ENCODE measurements at places on chromosomes 16 and 17.

DNA sequence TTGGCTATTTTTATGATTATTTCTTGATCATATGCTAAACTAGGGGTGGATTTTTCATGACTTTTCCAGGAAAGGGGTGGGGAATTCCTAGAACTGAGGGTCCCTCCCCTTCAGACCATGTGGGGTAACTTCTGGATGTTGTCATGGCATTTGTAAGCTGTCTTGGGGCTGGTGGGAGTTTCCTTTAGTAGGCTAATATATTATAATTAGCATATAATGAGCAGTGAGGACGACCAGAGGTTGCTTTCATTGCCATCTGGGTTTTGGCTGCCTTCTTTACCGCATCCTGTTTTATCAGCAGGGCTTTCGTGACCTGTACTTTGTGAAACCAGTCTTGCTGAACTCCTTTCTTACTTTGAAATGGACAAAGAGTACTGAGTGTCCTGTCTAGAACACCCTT, 40.4 kb upstream of the ABCA5 start:
- no peak for DNase-seq

GRCh38 chr17:35087731-35088355, 24.3 kb upstream of the RFFL start:
- no peak for DNase-seq

GRCh38 chr17:81966343-81967243, 5.6 kb upstream of the NOTUM start:
- DNase-seq, result no peak

DNA sequence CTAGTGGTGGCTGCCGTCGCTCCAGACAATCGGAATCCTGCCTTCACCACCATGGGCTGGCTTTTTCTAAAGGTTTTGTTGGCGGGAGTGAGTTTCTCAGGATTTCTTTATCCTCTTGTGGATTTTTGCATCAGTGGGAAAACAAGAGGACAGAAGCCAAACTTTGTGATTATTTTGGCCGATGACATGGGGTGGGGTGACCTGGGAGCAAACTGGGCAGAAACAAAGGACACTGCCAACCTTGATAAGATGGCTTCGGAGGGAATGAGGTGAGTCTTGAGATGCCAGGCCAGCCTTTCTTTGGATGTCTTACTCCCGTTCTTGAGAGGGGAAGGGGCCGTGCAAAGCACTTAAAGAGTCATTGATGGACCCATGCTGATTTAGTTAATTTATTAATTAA, 16.1 kb downstream of the ARSG start:
- no peak for DNase-seq

- no peak for DNase-seq
Measured at GRCh38 chr17:71402661-71403141, 718.1 kb upstream of the SOX9 start.

DNA sequence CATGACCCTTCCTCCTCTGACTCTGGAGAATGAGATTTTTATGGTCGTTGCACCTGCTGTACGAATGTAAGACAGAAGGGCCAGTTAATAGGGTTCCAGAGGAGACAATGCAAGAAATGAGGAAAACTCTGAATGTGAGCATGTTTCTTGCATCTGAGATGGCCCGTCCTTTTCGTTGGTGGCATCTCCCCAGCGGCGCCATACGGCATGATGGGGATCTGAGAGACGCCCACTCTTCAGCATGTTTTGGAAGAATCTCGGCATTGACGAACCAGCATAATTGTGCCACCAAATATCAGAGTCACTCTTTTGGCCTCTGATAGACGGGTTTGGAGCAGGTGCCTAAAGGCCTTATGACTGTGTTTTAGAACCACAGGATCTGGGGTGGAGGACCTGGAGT, 126.5 kb upstream of the RCVRN start:
- no peak for DNase-seq

GRCh38 chr16:23186171-23186570, 3.6 kb downstream of the SCNN1G start:
- no peak for DNase-seq

- no peak for DNase-seq
Measured at GRCh38 chr17:58539698-58540097, 25.3 kb upstream of the MTMR4 start.

DNA sequence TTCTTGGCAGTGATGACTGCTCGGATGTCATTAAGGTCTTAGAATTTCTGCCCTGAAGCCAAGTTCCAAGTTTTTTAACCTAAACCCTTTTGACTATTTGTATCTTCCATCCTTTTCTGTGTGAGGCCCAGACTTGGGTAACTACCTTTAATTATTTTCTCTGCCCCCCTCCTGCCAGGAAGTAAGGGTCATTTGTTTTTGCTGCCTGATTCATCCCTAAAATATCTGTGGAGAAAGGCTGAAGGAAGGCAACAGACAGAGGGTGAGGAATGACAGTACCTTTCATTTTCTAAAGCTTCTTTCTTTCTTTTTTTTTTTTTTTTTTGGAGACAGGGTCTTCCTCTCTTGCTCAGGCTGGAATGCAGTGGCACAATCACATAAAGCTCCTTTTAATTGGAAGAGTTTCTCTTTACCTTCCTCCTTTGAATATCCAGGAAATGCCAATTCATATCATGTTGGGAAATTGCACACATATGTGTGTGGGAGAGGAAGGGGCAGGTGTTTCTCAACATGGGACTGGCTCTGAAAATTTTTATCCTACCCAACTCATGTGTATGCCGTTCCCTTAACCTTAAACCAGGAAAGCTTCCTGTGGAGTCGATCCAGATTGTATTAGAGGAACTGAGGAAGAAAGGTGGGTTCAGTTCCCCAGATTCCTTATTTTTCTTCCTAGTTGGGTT, 957 bp downstream of the VPS25 start:
- DNase-seq, result no peak

- DNase-seq, result no peak
Measured at GRCh38 chr17:58332778-58333735, 4.5 kb upstream of the TSPOAP1 start.

DNA sequence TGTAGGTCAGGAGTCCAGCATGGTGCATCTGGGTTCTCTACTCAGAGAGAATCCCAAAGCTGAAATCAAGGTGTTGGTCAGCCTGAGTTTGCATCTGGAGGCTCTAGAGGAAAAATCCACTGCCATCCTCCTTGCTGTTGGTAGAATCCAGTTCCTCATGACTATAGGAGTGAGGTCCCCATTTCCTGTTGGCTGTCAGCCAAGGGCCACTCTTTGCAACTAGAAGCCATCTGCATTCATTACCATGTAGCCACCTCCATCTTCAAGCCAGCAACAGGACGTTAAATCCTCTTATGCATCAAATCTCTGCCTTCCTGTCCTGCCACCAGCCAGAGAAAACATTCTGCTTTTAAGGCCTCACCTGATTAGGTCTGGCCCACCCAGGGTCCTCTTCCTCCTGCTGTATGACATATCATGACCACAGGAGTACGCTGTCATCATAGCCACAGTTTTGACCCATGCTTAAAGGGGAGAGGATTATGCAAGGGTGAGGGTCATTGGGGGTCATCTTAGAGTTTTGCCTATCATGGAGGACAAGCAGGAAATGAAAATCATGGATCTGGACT, 40.5 kb downstream of the DNAH9 start:
- DNase-seq, result no peak

DNA sequence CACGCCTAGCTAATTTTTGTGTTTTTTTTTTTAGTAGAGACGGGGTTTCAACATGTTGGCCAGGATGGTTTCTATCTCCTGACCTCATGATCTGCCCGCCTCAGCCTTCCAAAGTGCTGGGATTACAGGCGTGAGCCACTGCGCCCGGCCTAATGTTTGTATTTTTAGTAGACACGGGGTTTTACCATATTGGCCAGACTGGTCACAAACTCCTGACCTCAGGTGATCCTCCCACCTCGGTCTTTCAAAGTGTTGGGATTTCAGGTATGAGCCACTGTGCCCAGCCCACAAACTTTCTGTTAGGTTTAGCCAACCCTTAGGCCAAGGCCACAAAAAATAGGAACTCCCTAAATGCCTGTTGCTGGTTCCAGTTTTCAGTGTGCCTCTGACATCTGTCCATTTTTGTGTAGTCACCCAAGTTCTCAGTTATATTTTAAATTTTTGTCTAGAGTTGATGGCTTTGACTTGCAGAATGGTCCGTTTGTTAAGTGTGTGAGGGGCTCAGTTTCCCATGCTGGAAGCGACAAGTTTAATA, 12.7 kb downstream of the CCL16 start:
- DNase-seq, result no peak

DNA sequence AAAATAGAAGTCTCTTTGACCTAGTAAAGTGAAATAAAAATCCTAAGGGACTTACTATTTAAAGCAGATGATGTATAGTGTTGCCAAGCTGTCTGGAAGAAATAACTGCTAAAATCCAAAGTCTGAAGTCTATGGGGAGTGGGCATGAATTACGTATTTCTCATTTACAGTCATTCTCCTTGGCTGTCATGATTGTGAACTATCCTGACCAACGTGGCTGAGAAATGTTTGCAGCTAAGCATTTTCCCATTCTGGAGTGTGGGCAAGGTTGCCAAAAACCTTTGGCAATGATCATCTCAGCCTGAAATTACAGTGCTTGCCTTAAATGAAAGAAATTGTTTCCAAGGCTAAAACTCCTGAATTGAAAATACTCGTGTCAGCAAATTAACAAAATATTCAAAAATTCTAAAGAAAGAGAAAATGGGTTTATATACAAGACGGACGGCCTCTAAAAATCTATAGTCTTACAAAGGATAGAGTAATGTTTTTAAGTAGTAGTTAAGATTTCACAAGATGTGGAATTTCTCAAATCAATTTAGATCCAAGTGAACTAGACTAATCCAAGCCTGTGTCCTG, 77.0 kb downstream of the CACNG1 start:
- DNase-seq, result no peak

DNA sequence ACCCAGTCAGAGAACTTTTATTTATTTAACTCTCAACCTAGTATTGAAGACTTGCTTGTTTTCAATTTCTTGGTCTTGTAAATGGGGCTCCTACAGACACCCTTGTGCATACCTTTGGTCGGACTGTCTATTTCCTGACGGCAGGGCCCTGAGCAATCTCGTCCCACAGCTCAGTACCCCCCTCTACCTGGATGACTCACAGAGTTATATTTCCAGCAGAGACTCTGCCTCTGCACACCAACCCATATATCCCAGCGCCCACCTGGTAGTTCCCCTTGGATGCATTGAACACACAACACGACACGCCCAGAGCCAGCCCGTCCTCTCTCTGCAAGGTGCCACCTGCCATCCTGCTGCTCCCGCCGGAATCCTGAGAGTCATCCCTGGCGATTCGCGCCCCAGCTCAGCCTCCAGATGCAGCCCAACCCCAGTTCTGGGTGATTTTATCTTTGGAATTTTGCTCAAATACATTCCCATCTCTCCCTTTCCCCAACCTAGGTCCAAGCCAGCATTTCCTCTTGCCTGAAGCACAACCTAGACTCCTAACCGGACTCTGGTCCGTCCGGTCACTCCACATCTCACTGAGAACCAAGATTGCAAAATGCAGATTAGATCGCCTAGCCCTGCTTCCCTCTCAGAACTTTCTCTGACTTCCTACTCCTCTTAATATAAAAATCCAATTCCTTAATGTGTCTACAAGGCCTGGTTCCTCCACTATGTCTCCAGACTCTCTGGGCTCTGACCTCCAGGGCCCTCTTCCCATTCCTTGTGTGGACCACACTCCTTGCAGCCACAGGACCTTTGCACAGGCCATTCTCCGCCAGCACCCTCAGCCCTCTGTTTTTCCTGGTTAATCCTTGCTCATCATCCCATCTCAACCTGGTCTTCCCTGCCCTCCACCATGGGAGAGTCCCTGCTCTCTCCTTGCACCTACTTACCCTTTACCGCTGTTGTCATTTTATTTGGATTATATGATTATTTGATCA, 129.2 kb downstream of the SEC14L1 start:
- no peak for DNase-seq

DNA sequence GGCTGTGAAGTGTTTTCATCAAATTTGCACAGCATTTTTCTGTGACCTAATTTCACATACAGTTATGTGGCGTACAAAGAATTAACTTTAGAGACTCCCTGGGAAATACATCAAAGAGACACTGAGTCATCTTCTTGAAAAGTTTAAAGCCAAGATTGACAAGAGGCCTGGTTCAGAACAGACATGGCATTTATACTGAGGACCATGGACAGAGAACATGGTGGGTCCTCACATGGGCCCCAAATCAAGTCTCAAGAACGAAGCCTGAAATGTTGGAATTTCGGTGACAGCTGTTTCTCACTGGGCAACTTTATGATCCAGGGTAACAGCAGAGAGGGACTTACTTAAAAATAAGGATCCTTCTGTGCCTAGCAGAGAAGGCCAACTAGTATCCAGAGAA, 311.5 kb upstream of the KCNJ16 start:
- DNase-seq, result no peak

DNA sequence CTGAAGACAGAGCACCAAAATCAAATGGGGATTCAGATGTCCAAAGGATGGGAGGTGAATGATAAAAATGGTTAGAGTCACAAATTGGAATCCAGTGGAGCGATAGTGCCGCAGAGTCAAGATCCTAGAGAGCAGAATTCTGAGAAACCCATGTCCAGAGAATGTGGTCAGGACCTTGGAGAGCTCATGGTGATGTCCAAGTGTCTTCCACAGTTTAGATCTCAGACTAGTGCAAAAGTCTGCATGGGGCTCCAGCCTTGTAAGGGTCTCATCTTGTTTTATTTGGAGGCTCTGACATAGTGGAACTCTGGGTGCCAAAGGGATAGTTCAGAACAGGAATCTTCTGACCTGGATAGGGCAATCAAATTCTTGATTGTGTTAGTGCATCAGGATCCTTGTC, 245.9 kb upstream of the HSBP1 start:
- no peak for DNase-seq

DNA sequence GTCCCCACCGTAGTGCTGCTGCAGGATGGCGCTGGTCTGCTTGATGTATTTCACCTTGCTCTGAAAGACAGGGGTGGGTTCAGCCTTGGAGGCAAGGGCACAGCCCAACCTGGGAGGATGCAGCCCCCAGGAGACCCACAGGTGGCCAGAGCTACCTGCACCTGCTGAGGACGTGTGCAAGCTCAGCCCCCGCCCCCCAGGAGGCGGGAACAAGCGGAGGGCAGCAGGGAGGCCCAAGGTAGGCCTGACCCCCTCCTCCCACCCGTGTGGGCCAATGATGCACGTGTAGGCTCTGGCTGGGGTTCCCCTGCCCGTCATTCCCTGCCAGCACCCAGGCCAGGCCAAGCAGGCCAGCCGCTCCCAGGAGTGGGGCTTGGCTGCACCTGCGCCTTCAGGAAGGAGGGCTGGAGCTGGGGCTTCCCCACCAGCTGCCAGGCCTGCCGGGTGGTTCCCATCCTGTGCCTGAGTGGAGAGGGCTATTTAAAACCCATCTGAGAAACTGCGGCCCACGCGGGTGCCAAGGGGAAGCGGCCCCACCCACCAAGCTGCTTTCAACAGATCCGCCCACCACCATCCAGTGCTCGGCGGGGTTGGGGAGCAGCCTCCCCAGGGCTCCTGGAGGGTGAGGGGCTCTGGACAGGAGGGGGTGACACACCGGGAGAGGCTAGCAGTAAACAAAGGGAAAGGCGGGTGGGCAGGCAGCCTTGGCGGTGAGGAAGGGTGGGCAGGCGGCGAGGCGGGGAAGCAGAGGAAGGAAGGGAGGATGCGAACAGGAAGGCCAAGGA, 3.8 kb downstream of the NTHL1 start:
- DNase-seq, result peak; percentile 82

- DNase-seq, result no peak
Measured at GRCh38 chr17:5943982-5944381, 126.2 kb upstream of the WSCD1 start.

GRCh38 chr17:65618516-65618915, 57.1 kb upstream of the AXIN2 start:
- no peak for DNase-seq

- DNase-seq, result no peak
Measured at GRCh38 chr17:12580640-12581039, 85.0 kb upstream of the MYOCD start.

Measured in NCI-H2107 (cell line).